T-cell (primary cell): ENCODE measurements at places on chromosomes 13 and 19. TPM values are rescaled to one million over a fixed set of nuclear protein-coding genes. Genes with fewer than 3 reads are reported as not detected.

The KCTD15 gene
- total RNA-seq = 5.9 TPM

The ZNF69 gene
- 7.9 TPM for total RNA-seq

- DNase-seq = no peak
Observed at GRCh38 chr19:46646402-46646801, 10.4 kb upstream of the GNG8 start.

DNA sequence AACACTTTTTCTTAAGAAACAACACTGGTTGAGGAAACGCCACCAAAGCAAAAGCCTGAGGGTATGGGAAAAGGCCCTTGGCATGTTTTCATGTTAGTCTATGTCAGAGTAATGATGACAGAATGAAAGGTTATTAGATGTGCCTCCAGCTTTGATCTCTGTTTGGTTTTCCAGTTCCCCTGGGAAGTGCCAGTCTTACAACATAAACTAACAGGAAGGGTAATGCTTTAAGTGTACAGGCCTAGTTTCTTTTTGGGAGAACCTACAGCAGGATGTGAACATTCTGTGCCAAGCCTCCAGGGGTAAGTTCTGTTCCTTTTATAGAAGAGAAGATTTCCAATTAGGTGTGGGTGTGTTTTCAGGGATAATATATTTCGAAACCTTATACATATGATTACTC is 121.7 kb downstream of the FNDC3A start:
- no peak for DNase-seq

GRCh38 chr19:13963603-13964105 is 11.3 kb downstream of the DCAF15 start:
- DNase-seq = no peak

GRCh38 chr13:49146950-49147355 is 73.2 kb upstream of the MLNR start:
- DNase-seq = no peak

DNA sequence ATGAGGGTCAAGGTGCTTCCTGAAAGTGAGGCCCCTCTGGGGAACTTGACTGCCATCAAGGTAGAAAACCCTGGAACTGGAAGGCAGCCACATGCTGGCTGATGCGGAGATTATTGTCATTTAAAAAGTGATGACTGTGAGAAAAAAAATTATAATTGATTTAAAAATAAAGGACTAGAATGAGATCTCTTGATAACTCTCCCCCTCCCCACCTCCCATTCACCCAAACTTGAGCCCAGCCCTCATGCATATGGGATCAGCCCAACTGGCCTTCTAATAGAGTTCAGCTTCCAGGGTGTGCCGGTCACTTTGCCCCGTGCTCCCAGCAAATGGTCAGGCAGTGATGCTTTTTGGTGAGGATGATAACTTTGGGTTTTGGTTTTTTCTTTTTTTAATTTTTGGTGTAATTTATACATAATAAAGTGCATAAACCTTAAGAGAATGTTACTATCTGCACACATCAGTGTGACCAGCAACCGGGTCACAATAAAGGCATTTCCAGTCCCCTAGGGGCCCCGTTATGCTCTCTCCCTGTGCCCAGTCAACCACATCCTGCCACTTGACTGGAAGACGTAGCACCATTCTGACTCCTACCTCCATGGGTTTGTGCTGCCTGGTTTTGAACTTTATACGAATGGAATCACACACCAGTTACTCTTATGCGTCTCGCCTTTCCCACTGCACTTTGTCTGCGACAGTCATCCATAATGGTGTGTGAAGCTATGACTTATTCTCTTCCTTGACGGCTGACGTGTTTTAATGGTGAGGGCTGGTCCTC is 187.9 kb downstream of the USP12 start:
- DNase-seq = no peak

DNA sequence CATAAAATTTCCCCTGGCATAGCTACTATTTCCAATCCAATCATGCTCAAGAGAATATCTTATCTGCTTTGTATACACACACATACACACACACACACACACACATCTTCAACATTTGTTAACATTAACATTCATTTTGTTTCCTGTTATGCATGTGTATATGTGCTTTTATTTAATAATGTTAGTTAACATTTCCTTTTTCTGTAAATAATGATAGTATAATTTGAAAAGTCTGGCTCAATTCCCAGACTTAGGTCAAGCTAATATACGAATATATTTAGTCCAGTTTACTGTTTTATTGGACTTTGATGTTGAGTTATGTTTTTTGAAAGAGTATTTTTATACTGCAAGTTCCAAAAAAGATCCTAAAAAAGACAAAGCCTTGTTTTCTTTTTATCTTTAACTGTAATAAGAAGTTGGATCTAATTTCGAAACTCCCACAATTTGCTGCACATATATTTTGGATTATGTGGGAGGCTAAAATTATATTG is 1072.4 kb downstream of the EFNB2 start:
- no peak for DNase-seq
